ENCODE measurements at places on chromosomes 5 and 9. TPM values are rescaled to one million over a fixed set of nuclear protein-coding genes. Genes with fewer than 3 reads are reported as not detected.

IL9 gene
- not detected for total RNA-seq

ZNF608 gene
- total RNA-seq, result 13.4 TPM

CMYA5 gene
- 11.2 TPM for total RNA-seq

MARCHF6 gene
- 82.5 TPM for total RNA-seq

STKLD1 gene
- 1.2 TPM for total RNA-seq

PLAC8L1 gene
- total RNA-seq, result not detected

PAPPA gene
- total RNA-seq, result 8.7 TPM

CCDC183 gene
- 0.33 TPM for total RNA-seq

PCA3 gene
- not detected for total RNA-seq

ANP32B gene
- 14.0 TPM for total RNA-seq

IQGAP2 gene
- total RNA-seq, result 6.1 TPM

RIC1 gene
- total RNA-seq, result 45.7 TPM

C5orf58 gene
- not detected for total RNA-seq

TMEM252 gene
- total RNA-seq, result not detected

PCDHGB2 gene
- 5.1 TPM for total RNA-seq

PCSK5 gene
- 10.1 TPM for total RNA-seq

CDO1 gene
- total RNA-seq, result 9.0 TPM

OR5C1 gene
- not detected for total RNA-seq

C7 gene
- total RNA-seq, result 0.83 TPM

FGF10 gene
- 7.3 TPM for total RNA-seq

Data from smooth muscle cell of trachea (primary cell).